ENCODE measurements at places on chromosomes 7 and 10.

DNA sequence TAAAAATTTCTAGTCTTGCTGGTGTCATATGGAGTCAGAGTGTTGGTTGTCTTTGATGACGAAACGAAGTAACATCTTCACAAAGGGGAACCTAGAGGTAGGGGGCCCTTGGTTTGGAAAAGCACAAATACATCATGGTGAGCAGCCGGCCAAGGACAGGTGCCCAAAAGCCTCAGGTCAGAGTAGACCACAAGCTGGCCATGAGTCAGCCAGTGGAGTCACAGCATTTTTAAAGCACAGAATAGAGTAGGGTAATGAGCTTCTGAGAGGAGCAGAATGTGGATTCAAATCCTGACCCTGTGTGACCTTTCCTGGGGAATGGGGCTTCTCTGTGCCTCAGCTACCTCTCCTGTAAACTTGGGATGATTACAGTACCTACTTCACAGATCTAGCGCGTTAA is 5.3 kb downstream of the CAMK2B start:
- no peak for DNase-seq

DNA sequence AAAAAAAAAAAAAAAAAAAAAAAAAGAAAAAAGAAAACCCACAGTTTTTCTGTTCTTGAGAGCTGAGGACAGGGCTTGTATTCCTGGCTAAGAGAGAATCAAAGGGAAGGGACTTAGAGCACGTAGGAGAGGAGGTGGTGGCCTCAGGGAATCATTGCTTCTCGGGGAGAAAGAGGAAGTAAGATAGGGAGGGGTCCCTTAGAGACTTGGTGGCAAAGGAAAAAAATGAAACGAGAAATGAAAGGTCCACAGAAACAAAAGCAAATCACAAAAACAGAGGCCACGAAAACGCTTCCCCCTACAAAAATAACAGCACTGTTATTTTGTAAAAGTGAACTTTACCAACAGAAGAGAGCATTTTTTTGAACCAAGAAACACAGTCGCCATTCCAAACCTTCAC is 323.1 kb upstream of the GALNT17 start:
- DNase-seq = no peak

- no peak for DNase-seq
Measured at GRCh38 chr7:117654780-117655179, 175.0 kb downstream of the CFTR start.

GRCh38 chr7:95330204-95330960 is 6.0 kb upstream of the PON1 start:
- DNase-seq = no peak

DNA sequence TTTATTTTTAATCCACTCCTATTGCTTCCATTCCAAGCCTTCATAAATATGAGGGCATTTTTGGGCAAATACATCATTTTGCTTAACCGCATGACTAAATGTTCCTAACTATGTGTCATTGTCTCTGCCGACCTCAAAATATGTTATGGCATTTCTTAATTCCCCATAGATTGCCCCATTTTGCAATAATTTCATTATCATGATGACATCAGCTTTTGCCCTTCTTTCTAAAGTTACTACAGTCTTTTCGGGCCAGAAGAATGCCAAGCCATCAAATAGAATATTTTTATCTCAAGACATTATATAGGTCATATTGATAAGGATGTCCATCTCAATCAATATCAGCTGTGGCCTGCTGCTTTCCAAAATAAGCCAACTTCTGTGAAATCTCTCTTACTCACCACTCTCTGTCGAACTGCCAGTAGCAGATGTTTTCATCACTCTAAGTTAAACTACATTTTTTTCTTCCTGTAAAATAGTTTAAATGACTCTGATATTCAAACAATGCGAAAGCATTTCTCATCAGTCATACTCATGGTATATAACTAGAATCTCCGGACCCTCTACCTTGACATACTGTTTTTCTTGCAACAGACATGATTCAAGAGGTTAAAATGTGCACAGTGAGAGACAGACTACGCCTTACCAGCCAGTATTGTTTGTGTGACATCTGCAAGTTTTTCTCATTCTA is 1254.6 kb upstream of the CELF2 start:
- DNase-seq = no peak

DNA sequence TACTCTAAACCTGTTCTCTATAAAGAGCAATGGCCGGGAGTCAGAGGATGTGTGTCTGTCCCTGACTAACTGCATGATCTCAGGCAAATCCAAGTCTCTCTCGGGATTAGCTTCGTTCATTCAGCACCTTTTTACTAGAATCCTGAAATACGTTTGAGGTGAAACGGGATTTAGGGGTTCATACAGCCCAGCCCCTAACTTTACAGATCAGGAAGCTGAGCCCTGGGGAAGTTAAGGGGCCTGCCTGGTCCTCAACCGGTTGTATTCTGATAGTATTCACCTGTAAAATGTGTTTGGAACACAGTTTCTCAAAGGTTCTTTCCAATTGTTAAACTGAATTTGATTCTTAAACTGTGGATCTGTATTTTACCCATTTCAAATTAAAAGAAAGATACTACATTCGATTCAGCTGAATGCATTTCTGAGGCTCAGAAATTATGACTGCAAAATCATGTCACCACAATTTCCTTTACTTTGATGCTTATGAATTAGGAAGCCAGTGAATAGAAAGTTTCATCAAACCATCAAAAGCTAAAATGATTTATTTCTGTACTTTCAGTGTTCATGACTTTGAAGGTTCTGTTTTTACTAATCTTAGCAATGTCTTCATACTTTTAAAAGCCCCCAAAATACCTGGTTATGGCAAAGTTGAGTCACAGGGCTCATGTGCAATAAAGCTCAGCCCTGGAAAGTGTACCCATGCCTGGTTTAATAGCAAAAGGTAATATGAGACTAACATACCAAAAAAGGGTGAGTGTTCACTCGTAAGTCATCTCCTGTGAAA is 28.9 kb upstream of the EZH2 start:
- DNase-seq = peak; percentile 27

- no peak for DNase-seq
Measured at GRCh38 chr10:60009710-60010383, 103.5 kb upstream of the CCDC6 start.

- DNase-seq = no peak
Measured at GRCh38 chr10:55214608-55215007, 413.6 kb upstream of the PCDH15 start.

DNA sequence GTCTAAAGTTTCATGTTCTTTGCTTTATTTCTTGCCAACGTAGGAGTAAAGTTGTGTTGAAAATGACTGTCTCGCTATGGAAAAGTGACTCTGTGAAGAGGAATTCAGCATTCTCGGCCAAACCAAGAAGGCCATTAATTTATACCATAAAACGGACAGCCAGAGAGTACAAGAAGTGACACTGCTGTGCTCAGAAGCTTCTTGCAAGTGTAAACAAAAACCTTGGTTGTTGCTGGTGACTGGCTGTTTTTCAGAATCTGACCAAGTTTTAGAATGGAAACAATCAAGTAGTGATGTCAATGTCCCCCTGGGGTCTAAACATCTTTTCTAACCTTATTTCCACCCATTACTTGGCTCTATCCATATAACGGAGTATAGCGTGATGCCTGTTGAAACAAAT is 201.9 kb downstream of the INHBA start:
- no peak for DNase-seq

- DNase-seq = no peak
Measured at GRCh38 chr10:36468620-36469019, 656.8 kb upstream of the ANKRD30A start.

DNA sequence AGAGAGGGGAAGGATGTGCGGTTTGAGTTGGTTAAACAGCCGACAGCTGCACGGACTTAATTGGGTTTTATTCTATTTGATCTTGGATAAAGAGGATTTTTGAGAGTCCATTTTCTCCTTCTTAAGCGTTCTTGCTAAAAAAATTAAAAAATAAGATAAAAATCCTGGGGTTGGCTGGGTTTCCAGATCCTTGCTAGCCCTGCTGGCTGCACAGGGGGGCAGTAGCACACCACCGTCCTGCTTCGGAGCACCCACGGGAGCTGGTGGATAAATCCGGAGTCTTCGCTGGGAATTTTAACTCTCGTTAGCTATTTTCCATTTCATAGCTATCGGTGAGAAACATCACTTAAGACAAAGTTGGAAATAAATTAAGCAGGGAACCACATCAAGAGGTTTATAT is 792.0 kb downstream of the TYW1 start:
- DNase-seq = no peak

DNA sequence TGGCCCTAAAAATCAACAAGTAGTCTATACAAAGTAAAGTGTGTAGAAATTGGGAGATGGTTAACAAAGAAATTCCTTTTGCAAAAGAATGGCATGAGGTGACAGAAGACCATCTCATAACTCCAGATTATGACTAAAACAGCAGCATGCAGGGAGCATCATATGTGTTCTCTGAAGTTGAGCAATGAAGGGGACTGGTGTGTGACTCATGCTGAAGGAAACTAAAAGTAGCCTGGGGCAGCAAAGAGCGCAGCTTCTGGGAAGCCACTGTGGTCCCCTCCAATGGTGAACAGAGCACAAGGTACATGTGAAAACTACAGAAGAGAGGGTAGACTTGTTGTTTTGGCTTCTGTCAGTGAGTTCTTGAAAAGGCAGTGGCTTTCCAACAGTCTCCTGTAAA is 133.4 kb downstream of the MACC1 start:
- no peak for DNase-seq

DNA sequence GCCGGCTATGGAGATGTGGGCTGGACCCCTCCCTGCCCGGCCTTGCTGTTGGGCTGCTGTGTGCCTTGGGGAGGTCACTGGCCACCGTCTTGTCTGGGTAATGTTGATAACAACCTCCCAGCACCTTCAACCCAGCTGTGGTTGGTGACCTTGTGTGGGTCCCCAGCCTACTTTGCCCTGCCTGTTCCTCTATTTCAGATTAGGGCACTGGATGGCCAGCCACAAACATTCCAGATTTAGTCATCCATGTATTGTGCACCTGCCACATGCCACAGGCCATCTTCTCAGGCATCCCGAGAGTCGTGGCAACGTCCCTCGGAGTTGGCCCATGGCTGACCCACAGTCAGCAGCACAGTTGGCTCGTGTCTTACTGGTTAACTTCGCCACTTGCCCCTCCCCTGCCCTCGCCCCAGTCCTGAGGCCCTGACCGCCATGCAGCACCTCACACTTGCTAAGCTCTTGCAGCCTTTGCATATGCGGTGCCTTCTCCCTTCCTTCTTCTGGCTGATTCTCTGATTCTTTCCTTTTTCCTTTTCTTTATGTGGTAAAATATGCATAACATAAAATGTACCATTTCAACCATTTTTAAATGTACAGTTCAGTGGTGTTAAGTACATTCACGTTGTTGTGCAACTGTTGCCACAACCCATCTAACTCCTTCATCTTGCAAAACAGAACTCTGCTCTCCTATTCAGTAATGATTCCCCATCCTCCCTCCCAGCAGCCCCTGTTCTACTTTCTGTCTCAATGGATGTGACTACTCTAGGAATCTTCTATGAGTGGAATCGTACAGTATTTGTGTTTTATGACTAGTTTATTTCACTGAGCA is 60.6 kb downstream of the PRF1 start:
- DNase-seq = no peak

DNA sequence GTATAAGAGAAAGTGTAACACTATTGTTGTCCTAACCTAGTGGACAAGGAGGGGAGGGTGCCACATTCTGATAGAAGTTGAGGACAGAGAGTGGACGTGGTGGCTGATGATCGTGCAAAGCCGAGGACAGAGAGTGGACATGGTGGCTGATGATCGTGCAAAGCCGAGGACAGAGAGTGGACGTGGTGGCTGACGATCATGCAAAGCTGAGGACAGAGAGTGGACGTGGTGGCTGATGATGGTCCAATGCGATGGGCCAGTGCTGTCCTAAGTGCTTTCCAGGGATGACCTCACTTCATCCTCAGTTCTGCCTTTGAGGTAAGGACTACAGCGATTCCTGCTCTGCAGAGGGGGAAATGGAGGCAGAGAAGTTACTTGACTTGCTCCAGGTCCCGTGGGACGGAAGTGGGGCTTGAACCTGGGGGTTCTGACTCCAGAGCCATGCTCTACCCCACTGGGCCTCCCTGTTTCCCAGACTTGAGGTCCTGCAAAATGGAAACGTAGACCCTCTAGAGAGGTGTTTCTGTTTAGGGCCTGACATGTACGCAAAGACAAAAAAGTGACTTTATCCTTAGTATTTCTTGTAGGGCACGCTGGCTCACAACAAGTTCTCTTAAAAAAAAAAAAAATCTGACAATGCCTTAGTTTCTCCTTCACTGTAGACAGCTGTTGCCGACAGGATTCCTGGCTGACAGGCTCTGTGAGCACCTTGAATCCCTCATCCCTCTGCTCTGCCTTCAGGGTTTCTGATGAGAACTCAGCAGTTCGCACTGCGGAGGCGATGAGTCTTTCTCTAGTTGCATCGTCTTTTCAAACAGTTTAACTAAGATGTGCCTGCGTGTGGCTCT is 20.3 kb upstream of the NCAPG2 start:
- no peak for DNase-seq

- DNase-seq = no peak
Measured at GRCh38 chr10:71365366-71365765, 31.4 kb upstream of the CDH23 start.

DNA sequence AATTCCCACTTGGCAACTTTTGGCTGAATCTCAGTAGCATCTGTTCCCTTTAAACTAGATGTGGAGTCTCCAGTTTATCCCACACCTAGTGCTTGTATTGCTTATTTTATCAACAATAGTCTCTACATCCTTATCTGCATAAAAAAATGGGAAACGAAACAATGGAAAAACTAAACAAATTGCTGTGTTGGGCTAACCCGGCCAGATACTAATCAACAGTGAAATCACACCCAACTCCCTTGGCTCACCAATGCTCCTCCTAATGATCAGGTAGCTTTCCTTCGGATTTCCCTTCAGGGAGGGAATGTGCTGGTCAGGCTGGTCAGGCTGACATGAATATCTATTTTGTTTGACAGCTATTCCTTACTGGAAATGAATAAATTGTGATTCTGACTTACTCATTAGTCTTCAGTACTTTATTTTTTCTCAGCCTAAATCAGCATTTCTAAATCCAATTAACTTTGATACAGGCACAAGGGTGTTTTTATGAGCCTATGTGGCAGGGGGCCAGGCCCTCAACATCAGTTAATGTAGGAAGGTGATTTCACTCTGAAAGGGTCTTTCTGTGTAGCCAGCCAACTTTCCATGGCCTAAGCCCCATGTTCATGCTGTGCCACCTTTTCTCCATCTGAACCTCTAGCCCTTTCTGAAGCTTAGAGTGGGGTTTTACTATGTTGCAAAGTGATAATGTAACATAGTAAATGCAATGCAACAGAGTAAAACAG is 170.5 kb upstream of the NPSR1 start:
- no peak for DNase-seq

- no peak for DNase-seq
Measured at GRCh38 chr10:122172361-122173008, 98.6 kb upstream of the BTBD16 start.

GRCh38 chr10:122182308-122182707 is 88.8 kb upstream of the BTBD16 start:
- DNase-seq = peak; percentile 8

GRCh38 chr7:25012254-25012653 is 32.3 kb upstream of the OSBPL3 start:
- no peak for DNase-seq

- DNase-seq = no peak
Measured at GRCh38 chr7:151251689-151252560, 3.4 kb upstream of the SMARCD3 start.
